ENCODE measurements at places on chromosomes 4 and X.

DNA sequence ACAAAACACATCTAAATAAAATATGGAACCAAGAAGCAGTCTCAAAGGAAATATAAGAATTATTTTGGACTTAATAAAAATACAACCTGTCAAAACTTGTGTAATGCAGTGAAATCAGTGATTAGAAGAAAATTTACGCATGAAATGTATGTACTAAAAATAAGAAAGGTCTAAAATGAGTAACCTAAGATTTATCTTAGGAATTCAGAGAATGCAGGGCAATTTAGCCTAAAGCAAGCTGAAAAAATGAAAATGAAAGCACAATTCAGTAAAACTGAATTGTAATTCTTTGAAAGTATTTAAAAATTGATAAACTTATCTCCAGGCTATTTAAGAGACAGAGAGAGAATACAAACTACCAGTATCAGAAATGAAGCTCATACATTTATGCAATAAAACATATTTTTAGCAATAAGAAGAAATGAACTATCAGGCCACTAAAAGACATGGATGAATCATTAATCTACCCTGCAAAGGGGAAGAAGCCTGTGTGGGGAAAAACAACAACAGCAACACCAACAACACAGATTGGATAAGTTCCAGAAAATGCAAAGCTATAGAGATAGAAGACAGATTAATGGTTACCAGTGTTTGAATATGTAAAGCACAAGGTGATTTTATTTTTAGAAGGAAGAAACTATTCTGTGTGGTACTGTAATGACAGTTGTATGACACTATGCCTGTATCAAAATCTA is 442.0 kb upstream of the ADGRL3 start:
- DNase-seq: no peak

GRCh38 chrX:119989905-119990555 is 46.5 kb upstream of the NKAP start:
- DNase-seq: no peak

DNA sequence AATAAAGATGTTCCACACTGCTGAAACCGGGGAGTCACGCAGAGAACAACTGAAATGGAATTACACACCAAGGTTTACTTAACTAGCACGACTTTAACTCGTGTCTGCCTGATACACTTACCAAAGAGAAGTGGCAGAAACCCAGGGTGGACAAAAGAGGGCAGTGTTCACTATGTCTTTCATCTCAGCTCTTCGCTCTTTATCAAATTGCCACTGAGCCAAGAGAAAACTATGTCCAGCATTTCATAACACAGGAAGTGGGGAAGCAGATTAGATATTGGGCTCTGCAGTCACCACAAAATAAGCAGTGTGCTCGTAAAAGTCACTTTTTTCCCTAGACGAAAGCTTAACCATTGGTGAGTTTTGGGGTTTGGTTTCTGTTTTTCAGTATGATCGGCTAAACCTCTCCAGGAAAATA is 155.7 kb downstream of the CHIC2 start:
- no peak for DNase-seq

DNA sequence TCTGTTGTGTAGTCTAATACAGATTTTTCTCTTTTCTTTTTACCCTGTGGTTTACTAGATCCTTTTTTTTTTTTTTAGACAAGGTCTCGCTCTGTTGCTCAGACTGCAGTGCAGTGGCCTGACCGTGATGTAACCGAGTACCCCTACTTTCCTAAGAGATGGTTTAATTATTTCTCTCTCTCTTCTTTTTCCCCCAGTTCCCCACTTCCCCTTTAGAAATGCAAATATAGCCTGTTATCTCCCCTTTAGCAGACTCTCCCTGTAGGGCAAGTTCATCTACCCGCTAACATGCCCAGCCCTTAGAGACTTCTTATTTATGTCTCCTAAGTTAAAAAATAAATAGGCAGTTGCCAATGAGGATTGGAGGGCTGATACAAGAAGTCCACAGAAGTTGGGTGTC is 4.5 kb downstream of the SNX25 start:
- DNase-seq: no peak

- no peak for DNase-seq
Observed at GRCh38 chr4:3040452-3041191, 33.7 kb downstream of the HTT-AS start.

GRCh38 chr4:83486457-83487129 is 1.7 kb upstream of the ABRAXAS1 start:
- no peak for DNase-seq
